Neural crest cell (in vitro differentiated cells): ENCODE measurements at places on chromosomes 6 and 20. TPM values are rescaled to one million over a fixed set of nuclear protein-coding genes. Genes with fewer than 3 reads are reported as not detected.
A peak's percentile ranks its signal among the peaks of the same experiment; 100 is the strongest.

Gene CAP2
- total RNA-seq: 21.8 and 24.3 TPM in 2 replicates

Gene CST7
- not detected in 2 replicates for total RNA-seq

Gene PHF10
- total RNA-seq: 83.9 and 85.9 TPM in 2 replicates

DNA sequence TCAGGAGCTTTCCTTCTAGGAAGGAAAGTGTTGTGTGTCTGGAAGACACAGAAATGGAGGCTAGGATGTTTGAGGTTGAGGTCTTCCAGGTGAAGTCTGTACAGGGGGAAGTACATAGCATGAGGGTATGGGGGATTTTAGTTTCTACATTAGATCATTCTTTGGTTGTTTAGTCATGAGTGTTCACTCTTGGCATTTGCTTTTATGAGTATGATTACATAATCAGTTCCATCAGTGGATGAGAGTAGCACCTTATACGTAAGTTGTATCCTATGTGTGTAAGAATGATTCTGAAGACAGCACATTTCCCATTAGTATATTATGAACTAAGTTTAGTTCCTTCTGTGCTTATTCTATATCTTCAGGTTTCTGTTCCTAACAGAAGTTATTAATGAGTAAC is 1.9 kb downstream of the CDYL start:
- DNase-seq: no peak

Gene SIRPD
- not detected in 2 replicates for total RNA-seq

DNA sequence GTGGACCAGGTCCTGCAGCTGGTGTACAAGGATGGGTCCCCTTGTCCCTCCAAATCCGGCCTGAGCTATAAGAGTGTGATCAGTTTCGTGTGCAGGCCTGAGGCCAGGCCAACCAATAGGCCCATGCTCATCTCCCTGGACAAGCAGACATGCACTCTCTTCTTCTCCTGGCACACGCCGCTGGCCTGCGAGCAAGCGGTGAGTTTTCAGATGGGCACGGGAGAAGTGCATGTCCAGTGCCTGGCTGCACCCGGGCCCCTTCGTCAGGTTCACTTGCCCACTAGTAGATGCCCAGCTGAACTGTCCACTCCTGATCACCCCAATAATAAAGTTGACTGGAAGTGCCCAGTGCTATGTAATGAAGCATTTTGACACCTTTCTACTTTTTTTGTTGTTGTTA is 48.3 kb upstream of the SLC22A1 start:
- no peak for DNase-seq

Gene SLC35D3
- not detected in 2 replicates for total RNA-seq

Gene MED23
- total RNA-seq: 30.0 and 30.5 TPM in 2 replicates

DNA sequence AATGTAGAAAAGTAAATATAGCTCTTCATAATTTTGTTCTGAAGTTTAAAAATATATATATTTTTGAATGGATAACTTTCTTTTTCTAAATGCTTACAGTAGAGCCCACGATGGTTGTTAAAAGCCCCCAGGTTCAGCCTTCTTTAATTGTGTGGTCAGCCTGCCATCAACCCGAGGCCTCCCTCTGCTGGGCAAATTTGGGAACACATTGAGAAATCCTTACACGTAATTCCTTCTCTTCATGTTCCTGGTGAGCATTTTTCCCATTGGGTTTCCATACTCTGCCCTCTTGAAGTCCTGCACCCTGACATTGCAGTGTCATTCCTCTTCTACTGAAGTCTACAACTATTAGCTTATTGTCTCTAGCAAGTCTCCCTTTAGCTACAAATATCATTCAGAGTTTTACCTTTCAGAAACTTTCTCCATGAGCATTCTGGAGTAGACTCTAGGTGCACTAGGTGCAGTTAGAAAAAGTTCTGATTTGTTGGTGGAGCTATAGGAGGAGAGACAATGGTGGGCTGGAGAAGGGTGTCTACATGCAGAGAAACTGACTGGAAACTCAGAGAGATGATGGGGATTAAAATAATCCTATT is 40.6 kb downstream of the TRIM38 start:
- DNase-seq: peak; percentile 66

DNA sequence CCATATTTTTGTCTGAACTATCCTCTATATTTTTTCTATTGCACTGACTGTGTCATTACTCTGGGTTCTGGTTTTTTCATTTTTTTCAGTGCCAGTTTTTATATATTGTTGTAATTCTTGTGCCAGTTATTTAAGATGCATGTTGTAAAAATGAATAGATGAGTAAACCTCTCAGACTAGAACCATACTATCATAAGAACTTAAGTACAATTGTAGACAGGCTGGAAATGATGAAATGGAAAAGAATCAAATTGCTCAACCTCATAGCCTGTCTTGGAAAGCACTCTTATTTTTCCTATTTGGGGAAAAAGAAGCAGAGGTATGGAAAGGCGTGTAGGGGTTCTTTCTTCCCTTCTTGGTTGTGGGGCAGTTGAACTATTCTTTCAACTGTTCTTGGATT is 30.2 kb downstream of the PANK2 start:
- no peak for DNase-seq

Gene TNXB
- total RNA-seq: 4.6 and 6.6 TPM in 2 replicates

GRCh38 chr6:168274037-168274952 is 45.3 kb downstream of the DACT2 start:
- no peak for DNase-seq

DNA sequence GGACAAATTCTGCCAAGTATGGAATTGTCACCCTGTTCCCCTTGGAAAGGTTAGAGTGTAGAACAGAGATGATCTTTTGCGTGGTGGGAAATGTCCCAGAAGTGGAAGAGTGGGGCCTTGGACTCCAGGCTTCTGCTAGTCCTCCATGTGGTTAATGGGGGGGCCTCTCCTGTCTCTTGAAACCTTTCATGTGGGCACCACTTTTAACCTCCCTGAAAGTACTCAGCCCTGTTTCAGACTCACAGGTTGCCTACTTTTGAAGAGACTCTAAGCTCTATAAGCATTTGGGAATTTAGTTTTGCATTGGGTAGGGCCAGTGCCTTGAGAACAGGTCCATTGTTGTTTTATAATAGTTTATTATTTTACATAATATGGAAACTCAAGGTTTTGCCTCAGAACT is 17.5 kb downstream of the RREB1 start:
- DNase-seq: no peak

- no peak for DNase-seq
Measured at GRCh38 chr20:42110301-42110700, 492.1 kb upstream of the CHD6 start.

Gene OR2J3
- total RNA-seq: not detected in 2 replicates

Gene PCK1
- not detected in 2 replicates for total RNA-seq

GRCh38 chr6:21885111-21885510 is 291.6 kb downstream of the SOX4 start:
- DNase-seq: no peak

- no peak for DNase-seq
Measured at GRCh38 chr6:16810411-16810810, 49.2 kb upstream of the ATXN1 start.

DNA sequence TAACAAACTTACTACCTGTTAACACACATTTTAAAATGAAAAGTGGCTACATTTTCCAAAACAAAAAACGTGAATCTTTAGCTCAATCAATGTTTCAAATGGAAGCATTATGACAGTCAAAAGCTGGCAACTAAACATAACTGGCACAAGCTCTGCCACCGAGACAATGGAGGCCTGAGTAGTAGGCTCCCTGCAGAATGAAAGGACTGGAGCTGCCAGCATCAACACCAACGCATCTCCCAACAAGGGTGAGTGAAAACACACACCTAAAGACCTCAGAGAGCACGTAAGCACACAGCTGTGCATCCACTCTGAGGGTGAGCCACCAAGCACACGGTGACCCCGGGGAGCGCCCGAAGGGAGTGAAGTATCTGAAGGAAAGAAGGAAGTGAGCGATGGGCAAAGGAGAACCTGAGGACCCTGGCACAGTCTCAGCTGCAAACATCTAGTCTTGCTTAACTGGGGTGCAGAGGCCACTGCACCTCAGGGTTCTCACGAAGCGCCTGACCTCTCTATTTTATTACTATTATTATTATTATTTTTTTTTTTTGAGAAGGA is 1.6 kb upstream of the ADRM1 start:
- DNase-seq: no peak

Gene GPLD1
- total RNA-seq: 4.7 and 6.0 TPM in 2 replicates

GRCh38 chr6:11333132-11333849 is 100.8 kb upstream of the NEDD9 start:
- DNase-seq: no peak

- no peak for DNase-seq
Measured at GRCh38 chr20:904039-904545, 12.0 kb downstream of the ANGPT4 start.

GRCh38 chr6:147633191-147633590 is 124.7 kb downstream of the SAMD5 start:
- no peak for DNase-seq

GRCh38 chr20:9838378-9839295 is at the start of gene PAK5:
Gene PAK5 (minus strand): TSS chr20:9839076. CDS start chr20:9644328, 194,748 bp downstream.
- DNase-seq: peak; percentile 81

DNA sequence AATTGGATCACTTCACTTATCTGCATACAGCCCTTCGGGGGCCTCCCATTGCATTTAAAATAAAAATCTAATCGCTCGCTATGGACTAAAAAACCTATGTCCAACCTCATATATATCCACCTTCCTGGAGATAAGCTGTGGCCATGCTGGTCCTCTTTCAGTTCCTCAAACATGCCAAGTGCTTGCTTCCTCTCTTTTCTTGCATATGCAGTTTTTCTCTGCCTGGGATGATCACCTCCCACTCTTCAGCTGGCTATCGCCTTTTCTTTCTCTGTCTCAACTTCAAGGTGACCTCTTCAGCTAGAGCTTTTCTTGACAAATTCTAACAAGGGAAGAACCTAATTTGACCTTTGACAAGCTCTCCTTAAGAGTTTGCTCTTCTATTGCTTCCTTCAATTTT is 5.6 kb upstream of the TFB1M start:
- no peak for DNase-seq

DNA sequence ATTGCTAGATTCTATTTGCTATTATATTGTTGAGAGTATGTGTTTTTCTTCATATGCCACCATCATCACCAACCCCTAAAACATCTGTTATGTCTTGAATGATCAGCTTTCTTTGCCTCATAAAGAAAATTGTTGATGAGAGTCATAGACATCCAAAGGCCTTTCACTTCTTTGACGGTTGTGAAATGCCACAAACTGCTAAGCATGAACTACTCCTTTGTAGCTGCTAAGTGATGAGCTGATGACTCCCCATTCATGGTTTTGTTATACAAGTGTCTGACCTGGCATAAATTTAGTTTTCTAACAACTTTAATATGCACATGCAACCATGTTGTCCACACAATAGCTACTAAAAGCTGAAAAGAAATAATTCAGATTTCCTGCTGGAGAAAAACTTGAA is 684 bp upstream of the MED23 start:
- no peak for DNase-seq

DNA sequence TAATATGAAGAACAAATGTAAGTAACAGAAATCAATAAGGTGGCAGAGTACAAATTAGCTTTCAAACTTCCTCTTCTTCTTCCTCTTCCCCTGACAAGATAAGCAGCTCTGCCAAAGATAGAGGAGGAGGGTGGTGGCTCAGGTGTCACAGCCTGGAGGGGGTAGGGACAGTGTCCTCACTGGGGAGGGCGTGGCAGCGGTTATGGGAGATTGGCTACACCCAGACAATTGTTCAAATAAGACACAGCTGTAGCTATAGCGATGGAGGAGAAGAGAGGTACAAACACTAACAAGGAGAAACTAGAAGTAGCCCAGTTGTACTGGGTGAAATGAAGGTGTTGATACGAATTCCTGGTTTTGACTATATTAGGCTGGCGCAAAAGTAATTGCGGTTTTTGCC is 198.5 kb downstream of the TBXT start:
- no peak for DNase-seq
